ENCODE measurements at places on chromosomes 11 and 22.
A peak's percentile ranks its signal among the peaks of the same experiment; 100 is the strongest.

- H3K27ac ChIP-seq, result no peak overlapping the region
- H3K4me3 ChIP-seq, result no peak overlapping the region
- H3K27me3 ChIP-seq, result no peaks in the 10 kb centered on the region
- no peaks in the 10 kb centered on the region for H3K36me3 ChIP-seq
- DNase-seq, result no peak
Observed at GRCh38 chr11:35162745-35163144, 23.8 kb downstream of the CD44 start.

DNA sequence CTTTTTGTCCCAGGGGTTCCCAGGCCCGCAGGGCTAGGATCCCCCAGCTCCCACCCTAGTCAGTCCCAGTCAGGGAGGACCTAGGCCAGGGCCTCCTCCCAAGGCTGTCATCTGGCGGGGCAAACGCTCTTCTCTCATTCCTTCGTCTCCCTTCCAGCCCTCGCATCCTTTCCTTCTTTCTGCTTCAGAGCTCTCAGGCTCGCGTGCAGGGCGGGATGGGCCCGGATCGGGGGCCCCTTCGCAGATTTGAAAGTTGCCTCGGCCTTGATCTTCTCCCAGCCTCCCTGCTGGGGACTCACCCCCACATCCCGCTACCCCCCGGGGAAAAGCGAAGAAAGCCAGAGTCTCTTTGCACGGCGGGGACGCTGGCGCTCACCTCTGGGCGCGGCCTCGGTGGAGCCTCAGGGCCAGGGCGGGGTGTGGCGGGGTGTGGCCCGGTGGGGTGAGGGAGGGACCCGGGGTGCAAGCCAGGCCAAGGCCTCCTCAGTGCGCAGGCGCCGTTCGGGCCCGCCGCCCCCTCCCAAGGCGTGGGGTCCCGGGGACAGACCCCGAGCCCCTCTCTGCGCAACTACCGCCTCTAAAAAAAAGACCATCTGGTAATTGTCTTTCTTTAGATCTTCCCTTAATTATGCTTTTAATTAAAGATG is 14.8 kb upstream of the PAX6 start:
- no peak overlapping the region for H3K27ac ChIP-seq
- no peak for DNase-seq
- H3K4me1 ChIP-seq, result peaks cover 3% of the 10 kb centered on the region
- H3K36me3 ChIP-seq, result no peaks in the 10 kb centered on the region

DNA sequence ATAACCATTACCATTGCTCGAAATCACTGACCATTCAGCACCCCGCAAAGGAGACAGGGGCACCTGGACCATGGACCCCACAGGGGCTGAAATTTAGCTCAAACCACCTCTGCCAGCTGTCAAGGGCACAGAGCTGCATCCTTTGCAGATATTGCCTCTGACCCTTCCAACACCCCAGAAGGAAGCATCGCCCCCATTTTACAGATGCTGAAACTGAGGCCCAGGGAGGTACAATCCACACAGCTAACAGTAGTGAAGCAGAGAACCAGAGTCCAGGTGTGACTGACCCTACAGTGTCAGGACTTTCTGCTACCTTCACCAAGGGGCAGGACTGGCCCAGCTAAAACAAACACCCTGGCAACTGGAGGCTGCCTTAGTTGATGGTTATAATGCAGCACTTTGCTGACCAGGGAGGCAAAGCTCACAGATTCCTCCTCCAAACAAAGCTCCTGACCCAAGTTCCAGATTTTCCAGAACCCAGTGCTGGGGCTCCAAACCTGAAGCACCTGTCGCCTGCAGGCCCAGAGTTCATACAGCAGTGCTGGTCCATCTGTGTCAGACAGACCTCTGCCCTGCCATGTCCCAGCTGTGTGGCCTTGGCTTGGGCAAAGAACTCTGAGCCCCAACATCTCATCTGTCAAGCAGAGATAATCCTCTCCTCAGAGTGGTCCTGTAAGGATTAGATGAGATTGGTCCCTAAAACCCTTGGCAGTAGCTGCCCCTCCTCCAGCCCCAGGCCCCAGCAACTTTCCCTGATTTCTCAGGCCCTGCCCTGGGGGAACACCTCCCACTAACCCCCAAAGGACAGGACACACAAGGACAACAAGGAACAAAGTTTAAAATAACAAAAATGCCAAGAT is 15.2 kb upstream of the ARAP1 start:
- H3K36me3 ChIP-seq, result no peaks in the 10 kb centered on the region
- H3K27me3 ChIP-seq, result no peaks in the 10 kb centered on the region
- no peak for DNase-seq
- H3K27ac ChIP-seq, result no peak overlapping the region
- H3K4me1 ChIP-seq, result no peaks in the 10 kb centered on the region

DNA sequence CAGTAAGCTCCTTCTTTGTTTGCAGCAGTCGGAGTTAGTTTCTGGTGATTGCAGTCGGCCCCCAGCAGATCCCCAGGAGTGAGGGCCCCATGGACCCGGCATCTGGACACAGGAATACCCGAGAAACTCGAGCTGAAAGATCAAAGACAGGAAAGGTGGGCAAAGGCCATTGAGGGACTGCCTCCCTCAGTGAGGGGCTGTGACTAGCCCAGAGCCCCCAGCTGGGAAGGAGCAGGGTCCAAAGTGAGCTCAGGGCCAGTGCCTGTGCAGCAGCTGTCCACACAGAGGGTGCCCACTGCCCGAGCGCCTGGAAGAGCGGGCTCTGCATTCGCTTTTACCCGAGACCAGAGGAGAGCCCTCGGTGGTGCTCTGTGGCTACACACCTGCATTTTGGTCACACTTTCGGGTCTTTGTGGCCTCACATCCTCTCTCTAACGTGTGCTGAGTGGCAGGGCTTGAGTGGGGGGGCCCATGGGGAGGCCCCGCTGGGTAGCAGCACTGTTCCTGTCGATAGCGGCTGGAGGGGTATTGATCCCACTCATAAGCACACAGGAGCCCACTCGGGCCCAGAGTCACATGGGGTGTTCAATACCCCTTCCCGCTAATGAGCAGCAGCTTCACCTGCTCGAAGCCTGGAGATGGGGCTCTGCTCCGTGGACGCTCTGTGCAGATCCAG is 532.9 kb downstream of the TBC1D22A start:
- DNase-seq, result no peak
- H3K27me3 ChIP-seq, result no peaks in the 10 kb centered on the region
- no peak overlapping the region for H3K4me3 ChIP-seq
- peaks cover 3% of the 10 kb centered on the region for H3K4me1 ChIP-seq
- no peaks in the 10 kb centered on the region for H3K36me3 ChIP-seq
- H3K27ac ChIP-seq, result no peak overlapping the region

DNA sequence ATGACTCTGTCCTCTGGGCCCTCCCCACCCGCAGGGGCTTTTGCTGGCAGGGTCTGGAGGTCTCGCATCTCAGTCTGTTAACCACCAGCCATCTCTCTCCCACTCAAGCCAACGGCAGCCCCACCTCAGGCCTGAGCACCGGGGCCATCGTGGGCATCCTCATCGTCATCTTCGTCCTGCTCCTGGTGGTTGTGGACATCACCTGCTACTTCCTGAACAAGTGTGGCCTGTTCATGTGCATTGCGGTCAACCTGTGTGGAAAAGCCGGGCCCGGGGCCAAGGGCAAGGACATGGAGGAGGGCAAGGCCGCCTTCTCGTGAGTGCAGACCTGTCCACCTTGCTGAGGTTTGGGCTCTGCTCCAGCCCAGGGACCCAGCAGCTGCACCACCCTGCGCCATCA is 44.3 kb upstream of the TTC12 start:
- H3K27me3 ChIP-seq, result no peaks in the 10 kb centered on the region
- H3K4me1 ChIP-seq, result no peaks in the 10 kb centered on the region
- no peaks in the 10 kb centered on the region for H3K36me3 ChIP-seq
- H3K4me3 ChIP-seq, result no peak overlapping the region

DNA sequence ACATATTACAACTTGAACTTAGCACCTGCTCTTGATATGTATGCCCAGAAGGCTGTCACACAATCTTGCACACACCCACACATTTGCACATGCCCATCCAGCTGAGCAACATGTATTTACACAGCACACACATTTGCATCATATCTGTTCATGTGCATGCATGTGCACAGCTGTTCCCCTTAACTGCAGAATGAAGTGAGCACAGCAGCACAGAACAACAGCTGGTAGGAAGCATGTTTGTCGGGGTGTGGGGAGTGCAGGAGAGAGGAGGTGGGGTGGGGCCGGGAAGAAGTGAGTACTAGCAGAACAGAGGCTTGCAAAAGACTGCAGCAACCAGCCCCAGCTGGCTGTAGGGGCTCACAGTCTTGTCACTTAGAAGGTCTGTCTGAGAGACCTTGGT is 296.5 kb downstream of the KIRREL3 start:
- H3K36me3 ChIP-seq, result no peaks in the 10 kb centered on the region
- no peak overlapping the region for H3K4me3 ChIP-seq
- no peak for DNase-seq
- no peak overlapping the region for H3K27ac ChIP-seq

GRCh38 chr11:44674809-44675208 is 52.0 kb upstream of the TSPAN18 start:
- H3K36me3 ChIP-seq, result no peaks in the 10 kb centered on the region
- H3K27ac ChIP-seq, result no peak overlapping the region
- DNase-seq, result no peak
- no peaks in the 10 kb centered on the region for H3K4me1 ChIP-seq
- no peak overlapping the region for H3K4me3 ChIP-seq

- no peaks in the 10 kb centered on the region for H3K27me3 ChIP-seq
- H3K27ac ChIP-seq, result no peak overlapping the region
- no peaks in the 10 kb centered on the region for H3K36me3 ChIP-seq
- H3K4me1 ChIP-seq, result no peaks in the 10 kb centered on the region
- no peak overlapping the region for H3K4me3 ChIP-seq
Observed at GRCh38 chr11:57230791-57231538, 6.1 kb downstream of the APLNR start.

DNA sequence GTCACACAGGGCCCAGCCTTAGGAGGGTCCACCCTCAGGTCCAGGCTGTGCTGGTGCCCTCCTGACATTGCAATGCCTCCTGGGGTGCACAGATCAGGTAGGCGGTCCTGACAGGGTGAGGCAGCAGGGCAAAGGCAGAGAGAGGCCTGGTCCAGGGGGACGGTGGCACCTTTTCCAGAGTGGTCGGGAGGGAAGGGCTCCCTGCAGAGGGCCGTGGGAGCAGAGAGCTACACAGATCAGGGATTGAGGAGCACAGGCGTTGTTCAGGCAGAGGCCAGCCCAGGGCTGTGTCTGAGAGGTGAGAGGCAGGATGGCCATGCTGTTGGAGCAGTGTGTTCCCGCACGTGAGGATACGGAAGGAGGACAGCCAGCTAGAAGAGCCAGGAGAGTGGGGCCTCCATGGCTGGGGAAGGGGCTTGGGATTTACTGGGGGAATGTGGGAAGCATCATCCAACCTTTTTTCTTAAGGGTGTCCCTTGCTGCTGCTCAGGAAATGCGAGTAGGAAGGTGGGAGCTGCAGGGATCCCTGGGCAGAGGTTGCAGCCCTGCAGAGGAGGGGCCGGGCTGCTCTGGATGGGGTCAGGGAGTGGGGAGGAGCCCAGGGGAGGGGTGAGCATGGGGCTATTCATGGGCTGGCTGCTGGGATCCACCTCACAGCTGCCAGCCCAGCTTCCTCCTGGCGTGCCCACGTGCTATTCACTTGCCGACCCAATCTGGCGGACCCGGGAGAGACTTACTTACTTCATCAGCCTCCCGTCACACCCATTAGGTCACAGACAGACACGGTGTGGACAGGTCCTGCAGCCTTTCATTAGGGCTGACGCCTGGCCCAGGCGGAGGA is 1516.4 kb downstream of the TBC1D22A start:
- no peak overlapping the region for H3K27ac ChIP-seq
- H3K4me1 ChIP-seq, result peaks cover 1% of the 10 kb centered on the region
- no peak overlapping the region for H3K4me3 ChIP-seq
- no peaks in the 10 kb centered on the region for H3K36me3 ChIP-seq
- no peak for DNase-seq

GRCh38 chr11:122671400-122671891 is 15.9 kb downstream of the UBASH3B start:
- no peak overlapping the region for H3K4me3 ChIP-seq
- no peaks in the 10 kb centered on the region for H3K27me3 ChIP-seq
- no peaks in the 10 kb centered on the region for H3K36me3 ChIP-seq
- H3K4me1 ChIP-seq, result no peaks in the 10 kb centered on the region

DNA sequence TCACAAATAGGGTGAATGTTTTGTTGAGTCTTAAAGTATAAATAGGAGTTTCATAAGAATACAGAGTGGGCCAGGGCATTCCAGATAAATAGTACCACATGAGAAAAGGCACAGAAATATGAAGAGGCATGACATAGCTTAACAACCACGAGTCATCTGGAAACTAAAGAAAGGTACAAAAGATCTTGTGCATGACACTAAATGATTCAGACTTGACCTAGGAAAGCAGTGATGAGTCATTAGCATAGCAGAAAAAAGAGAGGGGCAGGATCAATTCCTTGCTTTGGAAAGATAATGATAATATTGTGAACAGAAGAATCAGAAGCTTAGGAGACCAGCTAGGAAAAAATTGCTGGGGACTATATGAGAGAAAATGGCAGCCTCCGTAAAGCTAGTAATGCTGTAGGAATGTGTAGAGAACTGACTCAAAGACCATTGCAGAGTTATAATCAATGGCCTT is 47.6 kb upstream of the FIBIN start:
- H3K4me3 ChIP-seq, result no peak overlapping the region
- H3K27ac ChIP-seq, result no peak overlapping the region
- H3K4me1 ChIP-seq, result no peaks in the 10 kb centered on the region
- H3K27me3 ChIP-seq, result no peaks in the 10 kb centered on the region
- no peak for DNase-seq

DNA sequence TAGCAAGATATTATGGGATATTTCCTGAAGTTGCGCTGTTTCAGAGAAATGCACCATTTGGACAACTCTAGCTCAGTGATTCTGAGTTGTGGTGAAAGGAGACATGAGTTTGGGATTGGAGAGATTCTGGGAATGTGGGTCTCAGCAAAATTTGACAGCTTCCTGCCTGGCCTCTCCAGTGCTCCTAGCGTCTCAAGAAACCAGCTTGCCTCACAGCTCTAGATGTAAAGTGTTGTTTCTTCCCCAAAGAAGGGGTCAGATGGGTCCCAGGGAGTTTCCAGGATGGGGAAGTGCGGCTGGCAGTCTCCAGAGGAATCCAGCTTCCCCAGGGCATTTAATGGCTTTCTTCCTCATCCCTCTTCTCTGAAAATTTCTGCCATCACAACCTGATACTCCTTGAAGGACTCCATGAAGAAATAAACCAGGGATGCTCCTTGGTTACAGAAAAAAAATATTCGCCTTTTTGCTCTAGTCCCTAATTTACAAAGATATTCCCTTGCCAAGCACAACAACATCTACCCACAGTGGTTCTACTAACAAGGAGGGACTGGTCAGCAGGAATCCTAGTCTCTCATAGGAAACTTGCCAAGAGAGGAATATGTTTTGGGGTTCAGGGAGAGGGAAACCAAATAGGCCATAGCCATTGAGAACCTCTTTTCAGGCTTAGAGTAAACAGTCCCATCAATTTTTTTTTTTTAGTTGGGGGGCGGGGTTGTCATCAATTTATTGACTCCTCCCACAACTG is 185.4 kb upstream of the E2F8 start:
- H3K27ac ChIP-seq, result no peak overlapping the region
- no peaks in the 10 kb centered on the region for H3K4me1 ChIP-seq
- H3K27me3 ChIP-seq, result no peaks in the 10 kb centered on the region
- DNase-seq, result no peak

- H3K4me3 ChIP-seq, result no peak overlapping the region
- no peak for DNase-seq
- no peaks in the 10 kb centered on the region for H3K27me3 ChIP-seq
Observed at GRCh38 chr11:82174610-82175009, 559.1 kb downstream of the FAM181B start.

GRCh38 chr11:44893846-44894617 is 56.7 kb downstream of the TP53I11 start:
- peak; percentile 85 for DNase-seq
- no peaks in the 10 kb centered on the region for H3K27me3 ChIP-seq
- H3K27ac ChIP-seq, result no peak overlapping the region
- no peak overlapping the region for H3K4me3 ChIP-seq

Data from ovary (tissue), 10 donors.